HFFc6 (cell line): ENCODE measurements at places on chromosomes 4 and X. TPM values are rescaled to one million over a fixed set of nuclear protein-coding genes. Genes with fewer than 3 reads are reported as not detected.
A peak's percentile ranks its signal among the peaks of the same experiment; 100 is the strongest.

- peak; percentile 5 for DNase-seq
Measured at GRCh38 chrX:140141444-140142029, 176.2 kb upstream of the CXorf66 start.

Gene NRK
- total RNA-seq = not detected in 3 replicates

GRCh38 chr4:160848901-160849760 lies 1314.7 kb downstream of the FSTL5 start:
- no peak for DNase-seq

Gene FAM47E
- not detected in 2 replicates for total RNA-seq

GRCh38 chrX:153885968-153886903 lies at the start of gene L1CAM:
L1CAM (minus strand) TSS chrX:153886173; CDS start chrX:153875836, 10,337 bp downstream.
- DNase-seq = no peak

DNA sequence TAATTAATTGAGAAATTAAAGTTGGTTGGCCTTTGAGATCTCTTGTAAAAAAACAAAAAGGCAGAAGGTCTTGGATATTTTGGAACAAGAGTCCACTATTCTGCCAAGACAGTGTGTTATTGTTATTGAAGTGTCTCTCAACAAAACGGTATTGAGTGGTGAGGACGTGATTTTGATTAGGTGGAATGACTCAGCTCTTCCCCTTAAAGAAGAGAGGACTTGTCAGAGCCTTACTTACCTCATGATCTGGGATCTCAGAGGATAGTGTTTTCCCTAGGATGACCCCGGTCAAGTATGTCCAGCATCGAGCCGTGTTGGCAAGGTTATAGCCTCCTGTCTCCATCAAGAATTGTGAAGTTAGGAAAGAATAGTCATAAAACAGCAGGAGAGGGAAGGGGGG lies 110.9 kb downstream of the HDAC8 start:
- DNase-seq = no peak

- DNase-seq = peak; percentile 30
Measured at GRCh38 chr4:20432088-20432487, 180.4 kb downstream of the SLIT2 start.

DNA sequence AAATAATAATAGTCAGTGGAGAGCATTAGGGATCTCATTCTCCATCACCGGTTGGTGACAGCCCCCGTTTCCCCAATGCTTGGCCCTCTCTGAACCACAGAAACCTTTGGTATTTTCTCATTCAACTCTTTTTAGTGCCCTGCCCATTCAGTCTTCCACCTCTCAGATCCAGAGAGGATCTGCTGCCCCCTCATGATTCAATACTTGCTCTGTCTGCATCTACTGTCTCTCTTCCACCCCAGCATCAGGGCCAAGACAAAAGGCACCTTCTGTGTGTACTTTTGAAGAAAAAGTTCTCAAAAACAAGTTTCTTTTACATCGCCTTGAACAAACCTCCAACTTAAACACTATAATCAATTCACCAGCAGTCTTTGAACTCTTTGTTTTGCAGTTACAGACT lies 19.3 kb downstream of the CLTRN start:
- no peak for DNase-seq

DNA sequence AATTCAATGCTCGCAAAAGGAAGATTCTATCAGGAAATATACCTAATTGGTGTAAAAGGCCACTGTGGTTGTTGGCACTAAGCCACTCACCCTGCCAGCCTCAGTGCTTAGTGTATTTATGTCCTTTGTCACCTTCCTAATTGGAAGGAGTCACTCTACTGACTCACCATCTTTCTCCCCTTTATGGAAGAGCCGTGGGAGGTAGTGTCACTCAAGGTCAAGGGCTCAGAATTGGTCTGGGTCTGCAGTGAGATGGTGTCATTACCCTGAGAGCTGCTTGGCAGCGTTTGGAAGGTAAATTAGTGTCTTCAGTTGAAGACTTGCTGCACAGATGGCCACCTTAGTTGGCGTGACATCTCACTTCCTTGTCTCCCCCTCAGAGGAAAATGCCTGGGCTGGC lies 41.7 kb upstream of the CDKN2AIP start:
- no peak for DNase-seq

DNA sequence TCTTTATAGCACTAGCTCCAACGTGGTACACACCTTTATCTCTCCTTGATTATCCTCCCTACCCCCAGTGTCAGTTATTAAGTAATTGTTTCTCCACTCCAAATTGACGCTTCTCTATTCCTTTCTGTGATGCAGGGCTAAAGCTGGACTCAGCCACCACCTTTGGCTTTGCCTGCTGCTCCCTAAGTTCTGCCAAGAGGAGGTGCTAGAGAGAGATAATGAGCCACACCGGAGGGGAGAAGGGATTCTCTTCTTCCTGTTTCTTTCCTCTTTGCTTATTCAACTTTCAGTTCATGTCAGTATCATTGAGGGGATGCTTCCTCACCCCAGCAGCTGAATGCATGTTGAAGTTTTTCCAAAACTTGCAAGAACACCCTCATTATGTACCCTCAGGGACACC lies 176.5 kb downstream of the GBA3 start:
- DNase-seq = no peak

Gene RAB9B
- 0.18 to 0.40 TPM (median 0.28 TPM) in 3 replicates for total RNA-seq
